ENCODE measurements at places on chromosomes 3 and 15.
A peak's percentile ranks its signal among the peaks of the same experiment; 100 is the strongest.

- DNase-seq, result no peak
Observed at GRCh38 chr15:76135516-76135915, 75.7 kb downstream of the TMEM266 start.

- no peak for DNase-seq
Observed at GRCh38 chr3:144529566-144529965, 557.9 kb downstream of the DIPK2A start.

- no peak for DNase-seq
Observed at GRCh38 chr15:73065114-73065513, 12.9 kb downstream of the NEO1 start.

- no peak for DNase-seq
Observed at GRCh38 chr3:13335059-13335458, 85.1 kb downstream of the NUP210 start.

DNA sequence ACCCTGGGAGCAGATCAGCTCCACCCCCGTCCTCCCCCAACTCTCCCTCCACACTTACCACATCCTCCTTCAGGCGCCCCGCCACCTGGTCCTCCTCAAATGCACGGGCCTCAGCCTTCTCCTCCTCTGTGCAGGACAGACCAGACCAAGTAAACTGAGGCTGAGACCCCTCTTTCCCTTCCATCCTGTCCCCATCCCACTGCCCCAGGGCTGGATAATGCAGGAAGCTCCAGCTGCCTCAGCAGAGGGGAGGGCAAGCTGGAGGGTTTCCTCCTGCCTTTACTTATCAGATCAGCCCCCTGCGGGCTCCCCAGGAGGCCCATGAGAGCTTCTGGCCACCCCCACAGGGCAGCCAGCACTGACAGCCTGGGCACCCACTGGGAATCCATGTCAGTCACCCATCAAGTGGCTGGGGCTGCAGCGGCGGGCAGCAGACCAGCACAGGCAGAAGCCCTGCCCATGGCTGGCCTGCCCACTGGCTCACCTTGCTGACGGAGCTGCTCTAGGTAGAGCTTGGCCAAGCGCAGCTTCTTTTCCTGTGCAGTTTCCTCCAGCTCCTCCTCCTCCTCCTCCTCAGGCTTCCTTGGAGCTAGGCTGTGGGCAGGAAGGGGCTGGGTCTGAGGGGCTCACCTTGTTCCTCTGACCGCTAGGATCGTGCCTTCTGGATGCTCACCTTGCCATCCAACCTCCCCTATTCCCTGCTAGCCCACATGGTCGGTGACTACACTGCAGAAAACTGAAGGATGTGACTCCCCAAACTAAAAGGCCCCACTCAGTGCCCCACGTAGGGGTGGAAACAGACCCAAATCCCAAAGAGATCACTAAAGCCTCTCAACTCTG, 3.9 kb downstream of the RRP9 start:
- DNase-seq, result no peak

- DNase-seq, result no peak
Observed at GRCh38 chr3:105456017-105456416, 89.3 kb downstream of the ALCAM start.

DNA sequence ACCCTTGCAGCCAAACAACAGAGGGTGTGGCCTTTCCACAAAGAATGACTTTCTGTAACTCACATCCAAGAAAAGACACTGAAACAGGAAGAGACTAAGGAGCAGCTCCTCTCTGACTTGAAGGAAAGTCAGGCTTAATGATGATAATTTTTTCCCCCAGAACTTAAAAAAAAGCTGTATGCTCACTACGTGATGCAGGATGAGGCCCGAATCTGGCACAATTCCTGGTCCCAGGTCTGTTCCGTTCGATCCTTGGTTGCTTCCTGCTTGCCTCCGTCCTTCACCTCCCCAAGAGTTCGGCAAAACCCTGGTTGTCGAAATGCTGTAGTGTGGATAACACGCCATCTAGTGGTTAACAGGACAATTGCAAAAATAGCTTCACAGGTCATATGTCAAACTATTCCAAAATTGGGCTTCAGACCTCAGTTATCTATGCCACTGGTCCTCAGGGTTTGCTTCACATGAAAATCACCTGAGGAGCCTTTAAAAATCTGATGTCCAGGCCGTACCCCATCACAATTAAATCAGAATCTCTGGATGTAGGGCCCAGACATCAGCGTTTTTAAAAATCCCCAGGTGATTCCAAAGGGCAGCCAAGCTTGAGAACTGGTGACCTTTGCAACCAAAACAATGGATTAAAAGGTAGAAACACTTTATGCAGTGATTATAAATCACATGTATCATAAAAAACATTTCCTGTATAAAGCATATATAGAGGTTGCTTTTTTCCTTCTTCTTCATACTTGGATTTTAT, 28.1 kb upstream of the SYNM start:
- peak; percentile 78 for DNase-seq

- no peak for DNase-seq
Observed at GRCh38 chr3:130786306-130786705, 39.7 kb upstream of the PIK3R4 start.

GRCh38 chr15:98977441-98977840, 30.2 kb downstream of the PGPEP1L start:
- DNase-seq, result no peak

- no peak for DNase-seq
Observed at GRCh38 chr3:11901286-11901875, 54.7 kb upstream of the TAMM41 start.
